D341Med (cell line): ENCODE measurements at places on chromosomes 12 and 14.

- DNase-seq = no peak
These were observed 24.9 kb downstream of the CRACR2A start for GRCh38 chr12:3727877-3728632.

DNA sequence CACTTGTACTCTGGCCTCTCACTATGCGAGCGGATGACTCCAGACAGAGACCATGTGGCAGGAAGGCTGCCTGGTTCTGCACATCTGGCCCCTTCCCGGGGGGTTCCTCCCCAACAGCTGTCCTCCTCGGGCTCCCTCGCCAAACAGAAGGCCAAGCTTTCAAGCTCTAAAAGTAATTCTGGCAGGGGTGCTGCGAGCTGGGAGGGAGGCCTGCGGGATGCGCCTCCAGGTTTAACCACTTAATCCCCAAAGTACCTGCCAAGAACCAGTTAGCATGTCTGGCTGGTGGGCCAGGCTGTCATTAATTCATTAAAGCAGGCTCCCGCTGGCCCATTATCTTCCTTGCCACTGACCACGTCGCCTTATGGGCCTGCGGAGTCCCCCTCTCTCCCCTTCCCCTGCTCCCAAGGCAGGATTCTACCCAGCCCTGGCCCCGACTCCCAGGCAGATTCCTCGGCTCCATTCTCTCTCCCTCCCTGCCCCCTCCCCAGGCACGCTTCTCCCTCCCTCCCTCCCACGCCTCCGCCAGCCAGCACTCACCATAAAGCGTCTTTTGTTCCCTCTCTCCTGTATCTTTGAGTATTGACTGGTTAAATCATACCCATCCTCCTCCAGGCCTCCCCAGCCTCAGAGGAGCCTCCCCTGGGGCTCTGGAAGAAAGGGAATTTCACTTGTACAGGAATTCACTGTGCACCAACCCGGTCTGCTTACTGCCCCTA, 4.9 kb downstream of the HRK start:
- DNase-seq = no peak

- no peak for DNase-seq
These were observed 9.5 kb upstream of the CRADD start for GRCh38 chr12:93667672-93668071.

DNA sequence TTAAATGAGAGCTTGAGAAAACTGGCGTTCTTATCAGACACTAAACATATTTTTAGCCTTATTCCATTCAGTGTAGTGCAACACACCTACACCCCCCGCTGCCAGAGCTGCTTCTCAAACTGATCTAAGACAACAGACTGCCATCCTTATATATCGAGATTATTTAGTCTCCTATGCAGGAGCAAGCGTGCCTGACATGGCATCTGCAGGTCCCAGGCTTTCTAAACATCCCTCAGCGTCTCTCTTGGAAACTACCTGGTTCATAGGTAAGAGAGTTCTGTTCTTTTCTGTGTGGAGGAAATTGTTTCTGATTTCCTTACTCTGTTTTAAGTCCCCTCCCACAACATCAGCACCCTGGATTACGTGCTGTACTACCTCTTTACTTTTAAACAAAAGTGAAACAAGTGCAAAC, 117.1 kb upstream of the PTPRB start:
- no peak for DNase-seq

- peak; percentile 93 for DNase-seq
These were observed 886 bp upstream of the FUT8 start for GRCh38 chr14:65411656-65412031.

- peak; percentile 74 for DNase-seq
These were observed at the start of gene NGB for GRCh38 chr14:77271113-77271710. NGB (minus strand) TSS chr14:77271206; CDS start chr14:77270937, 269 bp downstream.

- no peak for DNase-seq
These were observed 53.5 kb upstream of the BEGAIN start for GRCh38 chr14:100640471-100641273.

DNA sequence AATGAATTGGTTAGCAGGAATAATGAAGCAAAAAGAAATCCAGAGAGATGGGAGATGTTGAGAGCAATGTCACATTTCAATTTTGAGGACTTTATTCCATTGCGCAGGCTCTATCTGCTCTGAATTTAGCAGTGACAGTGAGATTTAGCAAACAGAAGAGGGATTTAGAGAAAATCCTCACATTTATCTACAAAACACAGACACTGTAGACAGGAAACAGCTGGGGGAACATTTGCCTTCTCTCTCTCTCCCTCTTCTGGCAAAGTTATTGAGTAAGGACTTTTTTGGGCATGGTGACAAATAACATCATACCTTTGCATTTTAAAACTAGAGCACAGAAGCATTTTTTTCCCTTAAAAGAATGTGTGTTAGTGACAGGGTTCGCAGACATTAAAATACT, at the start of gene IGF1:
IGF1 (minus strand) TSS at position 158 of the 400 bp plus-strand sequence. CDS start 182 bp downstream, outside the sequence.
- DNase-seq = no peak

DNA sequence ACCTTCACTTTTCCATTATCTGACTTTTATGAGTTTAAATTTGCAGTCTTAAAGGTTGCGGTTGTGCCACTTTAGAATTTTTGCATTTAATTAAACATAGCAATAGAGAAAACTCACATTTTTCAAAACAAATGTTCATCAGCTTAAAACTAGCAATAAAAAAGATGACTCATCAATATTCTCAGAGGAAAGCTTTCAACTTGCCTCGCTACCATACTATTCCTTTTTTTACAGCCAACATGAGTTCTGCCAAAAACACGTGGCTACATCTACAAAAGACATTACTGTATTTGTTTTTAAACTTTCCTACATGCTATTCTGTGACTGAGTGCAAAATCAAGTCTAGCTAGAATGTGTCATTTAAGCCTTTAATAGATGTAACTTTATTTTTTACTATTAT, 497.1 kb downstream of the RPS29 start:
- no peak for DNase-seq

DNA sequence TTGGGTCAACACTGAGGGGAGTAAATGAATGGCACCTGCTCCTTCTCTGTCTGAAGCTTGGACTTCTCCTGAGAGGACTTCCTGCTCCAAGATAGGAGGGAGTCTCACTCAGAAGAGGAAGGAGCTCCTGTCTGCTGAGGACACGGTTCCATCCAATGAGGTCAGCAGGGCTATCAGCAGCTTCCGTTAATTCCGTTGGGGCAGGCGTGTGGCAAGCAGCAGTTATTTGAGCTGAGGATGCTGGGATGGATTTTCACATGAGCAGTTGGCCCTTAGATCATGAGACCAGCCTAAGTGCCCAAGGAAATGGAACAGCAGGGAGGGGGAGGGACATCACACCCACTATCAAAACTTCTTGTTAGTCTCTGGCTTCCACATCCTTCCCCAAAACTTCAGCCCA, 159.0 kb upstream of the PZP start:
- DNase-seq = no peak
